ENCODE measurements at places on chromosomes 3 and 15. TPM values are rescaled to one million over a fixed set of nuclear protein-coding genes. Genes with fewer than 3 reads are reported as not detected.

Gene GOLGA6L2
- polyA plus RNA-seq: not detected

Gene EFCAB12
- 0.67 TPM for polyA plus RNA-seq

Gene BCHE
- polyA plus RNA-seq: 5.8 TPM

Gene GOLGA6B
- polyA plus RNA-seq: not detected

Gene SLC35G2
- polyA plus RNA-seq: 1.6 TPM

Gene IQGAP1
- 61.7 TPM for polyA plus RNA-seq

Gene PLSCR4
- 15.2 TPM for polyA plus RNA-seq

Gene PHC3
- polyA plus RNA-seq: 30.4 TPM

Gene ZFYVE19
- 59.4 TPM for polyA plus RNA-seq

DNA sequence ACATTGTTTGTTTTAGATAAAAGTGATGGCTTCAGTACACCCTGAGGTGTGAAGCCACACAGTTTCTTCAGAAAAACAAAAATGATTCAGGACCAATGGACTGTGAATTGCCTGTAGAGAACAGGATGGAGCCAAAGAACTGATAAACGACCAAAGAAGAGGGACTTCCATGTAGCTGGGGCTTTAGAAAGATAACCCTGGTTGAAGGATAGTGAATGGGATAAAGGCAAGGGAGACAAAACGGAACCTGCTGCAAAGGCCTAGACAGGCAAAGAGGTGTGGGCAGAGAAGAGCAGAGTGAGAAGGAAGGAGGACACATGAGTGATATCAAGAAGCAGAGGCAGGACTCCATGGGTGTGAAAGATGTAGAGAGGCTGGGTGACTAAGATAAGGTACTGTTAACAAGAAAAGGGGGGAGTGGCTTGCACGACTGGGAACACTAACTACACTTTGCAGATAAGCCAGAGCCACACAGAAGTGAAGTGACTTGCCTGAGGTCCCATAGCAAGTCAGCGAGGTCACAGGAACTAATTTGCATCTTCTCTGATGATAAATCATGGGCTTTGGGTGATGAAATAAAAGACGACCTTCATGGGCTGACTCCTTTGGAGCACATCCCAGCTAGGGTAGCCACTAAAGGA, 44.3 kb downstream of the RAB6B start:
- DNase-seq: no peak

GRCh38 chr15:38636597-38636996, 72.0 kb upstream of the RASGRP1 start:
- no peak for DNase-seq

DNA sequence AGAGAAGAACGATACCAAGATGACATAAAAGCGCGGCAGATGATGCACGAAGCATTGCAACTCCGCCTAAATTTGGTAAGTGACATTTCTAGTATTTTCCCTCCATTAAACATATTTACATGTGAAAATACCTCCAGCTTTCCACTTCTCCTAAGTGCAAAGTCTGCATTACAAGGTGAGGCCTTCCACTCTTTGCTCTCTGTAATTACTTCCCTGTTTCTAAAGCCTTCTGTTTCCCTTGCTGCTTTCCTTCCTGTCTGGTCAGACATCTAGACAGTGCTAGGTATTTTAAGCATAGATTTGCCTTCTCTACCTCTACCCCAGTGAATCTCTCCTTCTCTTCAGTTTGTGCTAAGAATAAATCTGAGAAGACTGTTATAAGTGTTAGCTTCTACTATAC, 1.9 kb downstream of the P2RY12 start:
- peak; percentile 84 for DNase-seq

GRCh38 chr3:172726380-172726779, 15.5 kb upstream of the NCEH1 start:
- DNase-seq: no peak

GRCh38 chr3:53104762-53105161, 25.5 kb downstream of the RFT1 start:
- no peak for DNase-seq

DNA sequence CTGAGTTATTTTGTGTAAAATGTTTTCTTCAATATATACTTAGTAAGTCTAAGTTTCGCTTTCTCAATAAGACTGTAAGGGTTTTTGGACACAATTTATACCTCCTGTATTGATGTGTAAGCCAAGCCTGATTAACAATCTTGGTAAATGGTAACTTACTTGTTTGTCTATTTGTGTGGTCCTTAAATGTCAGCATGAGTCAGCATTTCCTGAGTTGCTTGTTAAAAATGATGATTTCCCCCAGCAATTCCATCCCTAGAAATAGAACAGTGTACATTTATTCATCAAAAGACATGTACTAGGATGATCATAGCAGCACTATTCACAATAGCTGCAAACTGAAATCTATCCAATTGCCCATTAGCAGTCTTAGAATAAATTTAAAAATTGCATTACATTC, 53.4 kb upstream of the LRIG1 start:
- DNase-seq: no peak

DNA sequence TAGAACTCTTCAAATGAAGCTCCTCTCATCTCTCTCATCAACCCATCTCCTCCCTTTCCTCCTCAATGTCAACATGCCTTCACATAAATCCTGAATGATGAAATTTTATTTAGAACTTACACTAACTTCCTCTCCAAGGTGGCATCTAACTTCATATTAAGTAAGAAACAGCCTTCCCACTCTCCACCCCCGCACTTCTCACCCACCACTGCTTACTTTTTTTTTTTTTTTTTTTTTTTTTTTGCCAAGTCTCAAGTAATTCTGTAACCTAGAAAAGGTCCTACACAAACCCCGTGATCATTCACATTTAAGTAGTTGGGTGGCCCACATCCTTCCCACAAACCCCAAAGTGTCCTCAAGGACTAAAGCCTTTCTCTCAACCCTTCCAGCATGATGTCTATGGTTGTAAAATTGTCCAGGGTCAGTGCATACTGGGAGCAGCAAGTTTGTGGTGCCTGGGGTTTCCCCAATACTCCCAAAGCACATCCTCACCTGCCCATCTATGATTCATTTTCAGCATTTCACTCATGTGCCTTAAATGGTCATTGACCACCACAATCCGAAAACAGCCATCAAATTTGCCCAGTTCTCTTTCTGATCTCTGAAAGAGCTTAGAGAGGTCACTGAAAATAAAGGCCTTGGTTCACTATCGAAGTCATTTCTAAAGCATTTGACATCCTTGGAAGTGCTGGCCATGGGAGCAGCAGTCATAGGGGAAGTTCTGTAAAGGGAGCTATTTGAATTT, 47.2 kb downstream of the CD86 start:
- no peak for DNase-seq

DNA sequence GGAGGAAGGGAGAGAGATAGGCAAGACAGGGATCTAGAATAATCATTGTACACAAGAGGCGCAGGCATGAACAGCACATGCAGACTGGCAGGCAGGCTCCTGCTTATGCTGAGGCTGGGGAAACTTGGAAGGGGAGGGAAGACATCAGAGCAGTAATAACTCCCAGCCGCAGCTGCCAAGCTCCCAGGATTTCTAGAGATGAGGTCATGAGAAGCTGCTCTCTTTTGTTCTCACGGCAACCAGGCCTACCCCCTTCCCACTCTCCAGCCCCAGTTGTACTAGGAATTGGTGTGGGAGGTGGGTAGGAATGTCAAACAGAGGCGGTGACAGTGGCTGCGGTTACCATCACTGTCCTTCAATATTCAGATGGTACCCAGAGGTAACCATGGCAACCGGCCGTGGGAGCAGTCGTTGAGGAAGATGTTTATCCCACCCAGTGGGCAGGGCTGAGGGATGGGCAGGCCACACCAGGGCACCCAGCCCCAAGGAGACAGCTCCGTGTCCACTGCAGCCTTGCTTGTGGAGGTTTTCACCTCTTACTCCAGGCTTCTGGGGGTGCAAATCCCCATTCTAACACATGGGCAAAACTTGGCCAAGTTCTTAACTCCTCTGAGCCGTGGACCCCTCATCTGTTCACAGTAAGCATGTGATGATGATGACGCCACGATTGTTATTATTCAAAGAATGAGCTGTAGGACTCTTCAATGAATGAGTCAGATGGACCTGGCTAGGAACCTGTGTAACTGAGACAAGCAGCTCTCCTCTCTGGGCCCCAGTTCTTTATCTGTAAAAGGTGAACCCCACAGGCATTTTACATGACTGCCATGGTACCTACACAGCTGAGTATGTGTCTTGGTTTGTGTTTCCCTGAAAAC, 360.8 kb upstream of the PROK2 start:
- no peak for DNase-seq

GRCh38 chr15:35440265-35440664, 105.7 kb downstream of the DPH6 start:
- DNase-seq: no peak

- peak; percentile 38 for DNase-seq
These were observed 10.0 kb upstream of the ST8SIA2 start for GRCh38 chr15:92383519-92384324.

GRCh38 chr15:68921926-68922325, 8.4 kb upstream of the SPESP1 start:
- no peak for DNase-seq

GRCh38 chr15:29130951-29131839, 138.4 kb downstream of the NSMCE3 start:
- no peak for DNase-seq

- no peak for DNase-seq
These were observed 81.8 kb upstream of the ALCAM start for GRCh38 chr3:105284876-105285275.

DNA sequence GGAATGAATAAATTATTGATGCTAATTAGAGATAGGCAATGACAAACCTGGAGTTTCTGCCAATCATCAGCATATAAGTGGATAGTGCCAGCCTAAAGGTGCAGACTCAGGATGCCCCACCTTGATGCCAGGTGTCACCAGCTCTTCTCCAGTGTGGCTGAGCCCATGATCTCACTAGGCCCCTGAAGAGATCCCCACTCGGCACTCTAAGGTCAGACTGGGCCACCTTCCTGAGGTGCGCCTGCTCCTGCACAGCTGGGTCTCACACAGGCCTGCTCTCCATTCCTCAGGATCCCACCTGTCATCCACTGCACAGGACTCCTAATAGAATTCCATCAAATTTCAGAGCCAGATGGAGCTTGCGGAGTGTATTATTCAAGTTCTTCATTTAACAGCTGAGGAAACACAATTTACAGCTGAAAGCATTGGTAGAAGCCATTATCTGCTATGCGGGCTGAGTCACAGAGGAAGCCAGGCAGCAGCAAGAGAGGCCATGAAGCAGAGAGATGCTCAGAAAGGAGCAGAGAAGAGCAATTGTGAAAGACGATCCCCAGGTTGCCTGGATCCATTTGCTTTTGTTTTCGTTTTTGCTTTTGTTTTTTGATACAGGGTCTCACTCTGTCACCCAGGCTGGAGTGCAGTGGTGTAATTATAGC, 25.1 kb upstream of the FSTL1 start:
- DNase-seq: no peak

DNA sequence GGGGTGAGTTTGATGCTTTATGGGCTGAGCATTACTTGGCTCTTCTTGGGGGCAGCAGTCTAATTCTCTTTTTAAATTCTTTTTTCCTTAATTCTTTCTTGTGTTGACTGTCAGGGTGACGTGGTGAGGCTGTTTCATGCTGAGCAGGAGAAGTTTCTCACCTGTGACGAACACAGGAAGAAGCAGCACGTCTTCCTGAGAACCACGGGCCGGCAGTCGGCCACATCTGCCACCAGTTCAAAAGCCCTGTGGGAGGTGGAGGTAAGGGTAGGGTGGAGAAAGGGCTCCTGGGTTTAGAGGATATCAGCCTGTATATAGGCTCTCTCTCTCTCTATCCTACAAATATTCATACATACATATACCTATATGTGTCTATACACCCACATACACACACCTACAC, 152.3 kb downstream of the ITPR1 start:
- no peak for DNase-seq

DNA sequence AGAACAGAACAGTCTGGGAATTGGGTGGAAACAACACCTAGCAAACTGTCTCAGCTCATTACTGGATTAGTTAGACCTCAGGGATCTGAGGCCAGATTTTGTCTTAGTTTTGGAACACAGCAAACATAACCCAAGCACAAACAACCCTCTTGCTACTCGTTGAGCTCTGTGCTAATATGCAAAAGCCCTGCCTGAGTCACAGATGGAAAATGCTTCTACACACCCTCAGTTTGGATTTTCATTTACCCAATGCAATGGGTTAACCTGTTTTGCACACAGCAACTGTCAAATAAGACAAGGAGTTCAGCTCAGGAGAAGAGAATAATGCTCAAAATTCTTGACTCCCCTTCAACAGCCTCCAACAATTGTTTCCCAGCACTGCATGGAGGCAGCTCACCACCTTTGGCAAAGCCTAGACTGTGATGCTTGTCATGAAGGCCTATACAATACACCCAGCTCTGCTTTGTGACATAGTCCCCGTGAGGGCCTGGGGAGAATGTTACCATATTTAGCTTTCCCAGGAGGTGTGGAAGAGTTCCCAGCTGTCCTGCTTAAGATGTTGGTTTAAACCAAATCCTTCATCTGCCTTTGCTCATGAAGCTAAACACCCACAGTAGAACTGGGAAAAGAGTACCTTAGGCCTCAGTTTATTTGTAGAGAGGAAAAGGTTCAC, 68.9 kb upstream of the MNS1 start:
- DNase-seq: no peak

- DNase-seq: no peak
These were observed 345.7 kb upstream of the RBMS3 start for GRCh38 chr3:28935146-28935545.

GRCh38 chr3:140170612-140171011, 235.6 kb downstream of the CLSTN2 start:
- DNase-seq: no peak

- no peak for DNase-seq
These were observed 17.0 kb upstream of the OR5K1 start for GRCh38 chr3:98445949-98446406.

GRCh38 chr3:167148136-167148535, 232.0 kb downstream of the ZBBX start:
- no peak for DNase-seq

DNA sequence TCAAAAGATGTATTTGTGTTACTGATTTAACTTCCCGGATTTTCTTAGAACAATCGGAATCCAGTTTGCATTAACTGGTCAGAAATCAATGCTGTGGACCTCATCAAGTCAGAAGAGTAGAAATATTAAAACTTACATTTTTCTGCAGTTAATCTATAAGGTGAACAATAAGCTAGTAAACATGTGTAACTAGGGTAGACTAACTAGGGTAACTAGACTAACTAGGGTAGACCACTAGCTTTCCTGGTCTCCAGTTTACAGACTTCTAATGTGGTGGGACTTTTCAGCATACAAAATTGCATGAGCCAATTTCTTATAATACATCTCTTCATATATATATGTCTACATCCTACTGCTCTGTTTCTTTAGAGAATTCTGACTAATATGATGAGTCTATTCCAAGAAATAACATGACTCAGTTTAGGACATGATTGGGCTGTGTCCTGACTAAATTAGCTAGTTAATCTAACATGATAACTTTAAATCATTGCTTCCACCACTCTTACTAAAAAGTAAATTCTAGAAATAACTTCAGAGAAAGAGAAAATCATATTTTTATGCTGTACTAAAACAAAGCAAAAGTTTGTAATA, 5.3 kb downstream of the PLSCR2 start:
- DNase-seq: no peak

GRCh38 chr3:56131974-56132590, 336.2 kb downstream of the ERC2 start:
- peak; percentile 37 for DNase-seq

GRCh38 chr3:966341-966740, 126.5 kb upstream of the CNTN6 start:
- no peak for DNase-seq

All from small intestine (tissue), 16 donors.